ENCODE measurements at places on chromosomes 4 and X.

DNA sequence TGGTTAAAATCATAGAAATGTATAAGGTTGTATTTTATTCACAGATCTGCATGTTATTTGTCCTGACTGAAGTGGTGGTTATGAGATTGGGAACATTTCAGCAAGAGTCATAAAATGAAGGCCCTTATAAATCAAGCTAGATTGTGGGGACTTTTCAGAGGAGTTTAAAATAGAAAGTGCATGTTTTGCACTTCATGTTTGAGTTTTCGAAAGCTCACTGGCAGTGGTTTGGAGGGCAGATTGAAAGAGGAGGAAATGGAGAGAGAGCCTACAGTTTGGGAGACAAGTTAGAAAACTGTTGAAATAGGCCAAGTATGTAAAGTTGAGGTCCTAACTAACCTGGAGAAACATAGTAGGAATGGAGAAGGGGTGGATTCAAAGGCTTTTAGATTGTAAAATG, 124.9 kb downstream of the KDM6A start:
- DNase-seq = no peak

GRCh38 chr4:146445198-146446150, 76.3 kb downstream of the SLC10A7 start:
- DNase-seq = no peak

DNA sequence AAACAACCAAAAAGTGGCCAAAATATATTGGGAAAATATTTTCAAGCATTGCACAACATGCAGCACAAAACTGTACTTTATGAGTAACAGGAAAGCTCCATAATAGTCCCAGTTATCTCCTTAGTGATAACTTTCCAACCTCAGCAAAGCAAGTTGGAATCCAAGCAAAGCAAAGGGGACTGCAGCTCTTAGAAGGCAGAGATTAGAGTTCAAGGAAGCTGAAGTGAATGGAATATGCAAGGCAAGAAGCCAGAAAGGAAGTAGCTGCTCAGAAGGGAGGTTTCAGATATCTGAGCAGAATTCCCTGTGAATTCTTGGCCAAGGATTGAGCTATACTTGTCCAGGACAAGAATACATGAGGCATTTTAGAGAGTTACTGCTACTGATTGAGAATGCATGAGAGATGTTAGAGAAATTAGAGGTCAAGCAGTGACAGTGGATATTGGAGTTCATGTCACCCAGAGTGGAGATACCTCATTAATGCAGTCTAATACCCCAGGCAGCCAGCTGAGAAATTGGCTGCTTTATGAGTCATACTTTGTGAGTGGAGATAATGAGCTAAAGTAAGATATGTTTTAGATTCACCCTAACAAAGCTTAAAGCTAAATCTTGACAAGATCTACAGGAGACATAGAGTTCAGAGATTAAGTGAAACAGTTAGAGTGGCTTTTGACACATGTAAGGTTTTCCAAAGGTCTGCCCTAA, 102.8 kb downstream of the INPP4B start:
- DNase-seq = no peak

DNA sequence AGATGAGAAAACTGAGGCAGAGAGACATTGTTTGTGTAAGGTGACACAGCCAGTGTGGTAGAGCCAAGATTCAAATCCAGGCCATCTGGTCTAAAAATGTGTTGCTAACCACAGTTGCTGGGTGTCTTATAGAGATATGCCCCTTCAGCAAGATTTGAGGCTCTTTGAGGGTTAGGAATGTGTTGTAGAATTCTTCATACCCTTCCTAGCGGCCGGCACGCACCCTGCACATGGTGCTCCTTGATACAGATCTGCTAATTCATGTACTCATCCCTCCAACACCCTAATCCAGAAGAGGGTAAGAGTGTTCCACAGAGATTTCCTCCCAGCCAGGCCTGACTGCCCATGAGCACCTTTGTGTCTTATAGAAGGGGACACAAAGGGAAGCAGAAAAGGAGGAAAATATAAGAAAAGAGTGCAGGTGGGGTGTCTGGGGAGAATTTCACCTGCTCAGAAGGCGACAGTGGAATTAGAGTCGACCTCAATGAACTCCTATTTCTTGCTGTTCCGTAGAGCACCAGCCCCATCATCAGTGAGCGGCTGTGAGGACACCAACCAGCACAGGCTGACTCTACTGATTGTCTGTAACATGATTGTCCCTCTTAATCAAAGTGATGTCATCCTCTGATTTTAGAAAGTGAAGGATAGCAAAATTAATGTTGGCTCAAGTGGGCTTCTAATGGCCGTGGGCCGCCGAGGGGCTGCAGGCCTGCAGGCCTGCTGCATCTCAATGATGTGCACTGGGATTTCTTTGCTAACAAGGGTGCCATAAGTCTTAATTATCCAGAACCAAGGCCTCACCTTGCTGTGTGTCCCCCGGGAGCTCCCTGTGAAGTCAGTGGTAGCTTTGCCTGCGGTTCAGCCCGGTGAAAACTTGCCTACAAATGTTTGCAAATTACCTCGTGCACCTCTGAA, 24.2 kb upstream of the SMIM20 start:
- DNase-seq = no peak

DNA sequence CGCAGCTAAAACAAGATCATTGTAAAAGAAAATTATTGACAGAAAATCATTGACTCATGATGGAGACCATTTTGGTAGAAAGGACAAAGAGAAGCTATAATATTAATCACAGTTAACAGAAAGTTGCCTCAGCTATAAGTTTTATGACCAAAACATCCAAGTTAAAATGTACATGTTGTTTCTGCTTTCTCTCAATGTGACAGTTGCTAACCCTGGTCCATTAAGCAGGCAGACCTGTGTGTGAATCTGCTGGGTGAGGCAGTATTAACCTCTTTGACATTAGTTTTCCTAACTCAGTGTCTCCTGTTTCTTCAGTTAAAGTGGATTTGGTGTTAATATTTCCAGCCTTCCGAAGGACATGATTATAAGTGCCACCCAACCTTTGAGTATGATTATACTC, 94.8 kb upstream of the DCLK2 start:
- DNase-seq = no peak

Data from stimulated activated CD8-positive, alpha-beta memory T cell treated with anti-CD3 and anti-CD28 coated beads, Interleukin-15, amount 100 ng/mL, for 24 hours (primary cell).